ENCODE measurements at places on chromosomes 4 and X. TPM values are rescaled to one million over a fixed set of nuclear protein-coding genes. Genes with fewer than 3 reads are reported as not detected.

Gene CENPI
- 1.8 TPM for total RNA-seq

Gene LEF1
- 9.1 TPM for total RNA-seq

Gene PDZD4
- total RNA-seq: 0.68 TPM

Gene STATH
- total RNA-seq: not detected

Gene ZCCHC18
- 1.5 TPM for total RNA-seq

Gene COL4A5
- total RNA-seq: 23.8 TPM

Gene DMD
- total RNA-seq: 2.5 TPM
